Vagina (tissue), 2 donors: ENCODE measurements at places on chromosomes 4 and X.

- DNase-seq = no peak
Measured at GRCh38 chr4:88998891-88999290, 58.1 kb downstream of the FAM13A start.

DNA sequence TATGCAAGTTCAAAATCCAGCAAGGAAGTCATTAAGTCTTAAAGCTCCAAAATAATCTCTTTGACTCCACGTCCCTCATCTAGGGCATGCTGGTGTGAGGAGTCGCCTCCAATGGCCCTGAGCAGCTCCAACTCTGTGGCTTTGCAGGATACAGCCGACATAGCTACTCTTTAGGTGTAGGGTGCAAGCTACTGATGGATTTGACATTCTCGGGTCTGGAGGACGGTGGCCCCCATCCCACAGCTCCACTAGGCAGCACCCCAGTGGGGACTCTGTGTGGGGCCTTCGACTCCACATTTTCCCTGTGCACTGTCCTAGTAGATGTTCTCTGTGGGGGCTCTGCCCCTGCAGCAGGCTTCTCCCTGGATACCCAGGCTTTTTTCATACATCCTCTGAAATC lies 333.2 kb upstream of the FGF13 start:
- no peak for DNase-seq

- DNase-seq = no peak
Measured at GRCh38 chrX:134803551-134804183, 145.4 kb upstream of the PLAC1 start.

GRCh38 chr4:174241162-174241561 lies 42.3 kb downstream of the FBXO8 start:
- DNase-seq = no peak

GRCh38 chr4:176875446-176875930 lies 82.8 kb upstream of the VEGFC start:
- DNase-seq = no peak

DNA sequence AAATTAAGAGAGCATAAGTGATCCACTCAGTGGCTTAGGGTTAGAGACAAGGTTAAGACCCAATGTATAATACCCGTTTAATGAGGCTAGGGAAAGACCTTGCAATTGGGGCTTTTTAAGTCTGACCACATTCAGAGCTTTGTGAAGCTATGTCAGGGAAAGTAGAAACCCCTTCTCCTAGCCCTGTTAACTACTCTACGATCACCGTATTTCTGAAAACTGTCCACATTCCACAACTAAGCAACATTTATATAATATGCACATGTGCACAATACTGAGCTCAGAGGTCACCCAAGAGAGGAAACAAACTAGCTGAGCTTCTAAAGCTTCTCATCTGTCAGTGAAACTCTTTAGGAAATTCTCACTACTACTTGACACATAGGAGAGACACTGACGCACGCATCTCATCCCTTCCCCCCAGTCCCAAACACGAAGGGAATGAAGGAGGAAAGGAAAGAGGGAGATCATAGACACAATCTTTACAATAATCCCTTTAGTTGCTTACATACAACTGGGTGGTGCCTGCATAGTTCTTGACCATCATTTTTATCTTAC lies 56.2 kb downstream of the METTL14 start:
- DNase-seq = no peak

- no peak for DNase-seq
Measured at GRCh38 chrX:110794601-110795000, 1.0 kb downstream of the CHRDL1 start.

DNA sequence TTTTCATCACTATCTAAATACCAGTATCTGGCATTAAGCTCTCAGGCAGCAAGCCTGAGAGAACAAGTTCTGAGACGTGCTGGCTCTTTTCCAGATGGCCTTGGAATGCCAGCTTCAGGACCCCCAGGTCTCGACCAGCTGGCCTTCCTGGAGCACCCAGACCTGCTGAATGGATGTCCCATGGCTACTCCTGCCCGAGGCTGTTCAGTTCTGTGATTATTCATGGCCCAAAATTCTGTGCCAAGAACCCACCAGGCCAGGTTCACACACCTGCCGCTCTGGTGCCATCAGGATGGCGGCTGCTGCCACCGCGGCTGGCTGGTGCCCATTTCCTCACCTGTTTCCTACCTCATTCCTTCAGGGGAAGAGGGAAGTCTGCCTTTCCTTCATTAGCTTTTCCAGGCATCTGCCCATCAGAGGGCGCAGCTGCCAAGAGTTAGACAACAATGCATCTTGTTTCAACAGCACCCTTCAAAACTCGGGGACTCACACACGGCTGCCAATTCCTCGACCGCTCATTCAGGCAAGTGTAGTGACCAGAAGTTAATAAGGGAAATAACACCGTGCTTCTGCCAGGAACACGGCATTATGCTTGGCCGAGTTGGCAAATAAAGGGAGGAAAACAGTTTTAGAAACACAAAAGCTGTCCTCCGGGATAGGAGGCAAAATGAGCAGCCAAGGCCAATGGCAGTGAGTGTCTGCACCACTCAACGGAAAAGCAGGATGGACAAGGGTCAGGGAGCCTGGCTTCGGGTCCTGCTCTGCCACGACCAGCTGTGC lies 173.8 kb downstream of the NSUN7 start:
- DNase-seq = no peak
